Smooth muscle cell of the coronary artery (primary cell): ENCODE measurements at places on chromosomes 1 and 21. TPM values are rescaled to one million over a fixed set of nuclear protein-coding genes. Genes with fewer than 3 reads are reported as not detected.

The FCRL1 gene
- total RNA-seq: 0.35 TPM in 1 of 2 replicates, not detected in the other

The CCDC190 gene
- total RNA-seq: 1.5 TPM in 1 of 2 replicates, not detected in the other

The AGBL4 gene
- not detected in 2 replicates for total RNA-seq

The MTARC1 gene
- total RNA-seq: 0.75 and 1.2 TPM in 2 replicates

The SPRR4 gene
- total RNA-seq: not detected in 2 replicates

The ZRANB2 gene
- 15.3 and 27.4 TPM in 2 replicates for total RNA-seq

The ARHGEF11 gene
- 19.8 and 24.9 TPM in 2 replicates for total RNA-seq

The OPRD1 gene
- total RNA-seq: under 0.01 TPM in 1 of 2 replicates, not detected in the other

The MEGF6 gene
- total RNA-seq: 47.6 and 248 TPM in 2 replicates

The AGT gene
- total RNA-seq: 0.45 and 6.8 TPM in 2 replicates

The OR10K1 gene
- not detected in 2 replicates for total RNA-seq

The ICOSLG gene
- under 0.01 and 0.12 TPM in 2 replicates for total RNA-seq

The KCNE2 gene
- total RNA-seq: not detected in 2 replicates

The FAM72D gene
- 0.68 TPM in 1 of 2 replicates, not detected in the other for total RNA-seq

The ADPRS gene
- 21.9 and 29.8 TPM in 2 replicates for total RNA-seq

The NME7 gene
- 17.3 and 18.3 TPM in 2 replicates for total RNA-seq

The S100A7A gene
- not detected in 2 replicates for total RNA-seq

The LORICRIN gene
- not detected in 2 replicates for total RNA-seq

The RAD54L gene
- 0.82 and 1.6 TPM in 2 replicates for total RNA-seq

The PLPPR4 gene
- total RNA-seq: under 0.01 and 3.0 TPM in 2 replicates

The SYT11 gene
- total RNA-seq: 19.4 and 31.8 TPM in 2 replicates

The FCRL4 gene
- not detected in 2 replicates for total RNA-seq

The FABP3 gene
- 19.1 and 79.4 TPM in 2 replicates for total RNA-seq

The BRINP2 gene
- total RNA-seq: not detected in 2 replicates

The LMNA gene
- total RNA-seq: 928 and 1,753 TPM in 2 replicates

The KIF2C gene
- 1.8 and 10.5 TPM in 2 replicates for total RNA-seq

The WNT2B gene
- 1.2 and 1.7 TPM in 2 replicates for total RNA-seq

The SLAMF7 gene
- total RNA-seq: not detected in 2 replicates

The SLC2A5 gene
- total RNA-seq: 1.1 and 23.5 TPM in 2 replicates

The PLA2G2D gene
- not detected in 2 replicates for total RNA-seq

The SIM2 gene
- total RNA-seq: 3.6 TPM in 1 of 2 replicates, not detected in the other

The FAM72C gene
- total RNA-seq: 0.12 and 0.23 TPM in 2 replicates

The TFF1 gene
- total RNA-seq: 0.15 TPM in 1 of 2 replicates, not detected in the other

The SYT2 gene
- not detected in 2 replicates for total RNA-seq

The LENEP gene
- 0.68 TPM in 1 of 2 replicates, not detected in the other for total RNA-seq

The PARK7 gene
- 299 and 380 TPM in 2 replicates for total RNA-seq

The CRP gene
- not detected in 2 replicates for total RNA-seq

The EFCAB7 gene
- total RNA-seq: 4.3 and 8.3 TPM in 2 replicates

The EFNA3 gene
- total RNA-seq: 0.35 and 0.90 TPM in 2 replicates

The MTF1 gene
- 1.9 and 2.0 TPM in 2 replicates for total RNA-seq

The KIF21B gene
- under 0.01 and 0.23 TPM in 2 replicates for total RNA-seq

The SLC25A34 gene
- 0.30 and 0.47 TPM in 2 replicates for total RNA-seq

The LCE1D gene
- not detected in 2 replicates for total RNA-seq

The NTNG1 gene
- 0.08 and 17.3 TPM in 2 replicates for total RNA-seq

The FAM151A gene
- total RNA-seq: not detected in 2 replicates

The DCST1 gene
- not detected in 2 replicates for total RNA-seq

The TMEM81 gene
- 0.83 and 2.5 TPM in 2 replicates for total RNA-seq

The COL16A1 gene
- 38.7 and 119 TPM in 2 replicates for total RNA-seq

The ACTN2 gene
- 0.12 and 0.15 TPM in 2 replicates for total RNA-seq
